ENCODE measurements at places on chromosomes 3 and 15. TPM values are rescaled to one million over a fixed set of nuclear protein-coding genes. Genes with fewer than 3 reads are reported as not detected.

KCNAB1 gene
- 2.9 TPM for polyA plus RNA-seq

GRCh38 chr3:107870943-107871638 lies 219.7 kb downstream of the CD47 start:
- DNase-seq, result no peak

BDH1 gene
- polyA plus RNA-seq, result 40.0 TPM

- DNase-seq, result no peak
Observed at GRCh38 chr15:93382200-93382820, 293.3 kb upstream of the RGMA start.

DNA sequence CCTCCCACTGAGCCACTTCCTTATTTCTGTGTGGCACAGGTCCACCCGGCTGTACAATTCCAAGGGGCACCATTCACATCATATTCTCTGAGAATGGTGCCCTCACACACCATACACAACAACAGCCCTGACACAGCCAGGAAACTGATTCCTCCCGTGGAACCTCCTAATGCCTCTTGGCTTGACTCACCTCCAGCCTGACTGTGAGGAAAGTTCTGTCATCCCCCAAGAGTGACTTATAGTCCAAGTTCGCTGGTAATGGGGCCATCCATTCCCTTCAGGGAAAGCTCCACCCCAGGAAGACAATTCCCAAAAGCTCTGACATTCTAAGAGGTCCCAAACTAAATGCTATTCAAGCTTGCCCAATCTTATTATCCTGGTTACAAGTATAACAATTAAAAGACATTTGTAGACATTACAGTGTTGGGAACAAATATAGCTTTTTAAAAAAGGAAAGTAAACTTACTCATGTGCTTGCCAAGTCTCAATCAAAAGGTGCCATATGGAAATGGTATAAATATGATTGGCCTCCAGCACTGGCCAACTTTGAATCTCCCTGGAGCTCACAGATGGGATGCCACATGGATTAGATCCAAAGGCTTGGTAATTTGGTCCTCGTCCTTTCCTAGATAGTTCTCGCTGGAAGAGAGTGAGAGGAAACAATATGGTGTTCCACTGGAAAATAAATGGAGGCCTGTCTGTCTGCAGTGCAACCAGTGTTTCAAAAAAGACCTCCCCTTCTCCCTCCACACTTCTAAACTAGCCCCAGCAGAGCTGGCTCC lies 56.3 kb upstream of the PSMD6 start:
- no peak for DNase-seq

All from right renal cortex interstitium (tissue), 3 donors.